Activated T-helper 2 cell treated with anti-CD3 and anti-CD28 coated beads, Interferon-gamma antibody, Interleukin-2, Interleukin-4, amounts not matched to agents 10 μg/mL and 5 μg/mL and 100 μg/mL, durations not matched to agents 14 hours and 24 hours and 36 hours (primary cell): ENCODE measurements at places on chromosomes 2 and 18.

DNA sequence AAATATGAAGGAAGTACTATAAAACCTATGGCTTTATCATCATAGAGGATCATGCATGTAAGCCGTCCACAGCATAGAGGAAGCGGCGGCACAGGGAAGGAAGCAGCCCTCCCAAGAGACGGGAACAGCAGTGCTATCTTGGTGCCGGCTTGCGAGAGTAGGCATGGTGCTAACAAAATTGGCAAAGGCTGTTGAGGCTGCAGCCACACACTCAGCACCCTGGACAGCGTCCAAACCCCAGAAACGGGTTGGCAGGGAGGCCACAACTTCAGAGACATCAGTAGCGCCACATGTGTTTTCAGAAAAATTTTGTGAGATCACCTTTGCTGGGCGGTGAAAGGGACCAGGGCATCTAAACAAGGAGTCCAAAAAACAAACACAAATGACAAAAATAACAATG, 37.7 kb downstream of the NETO1 start:
- H3K4me3 ChIP-seq, result no peak overlapping the region
- H3K4me1 ChIP-seq, result peaks cover 1% of the 10 kb centered on the region
- no peaks in the 10 kb centered on the region for H3K27me3 ChIP-seq
- no peak overlapping the region for H3K27ac ChIP-seq
- DNase-seq, result no peak
- no peaks in the 10 kb centered on the region for H3K36me3 ChIP-seq

GRCh38 chr2:127208313-127208712, 11.8 kb downstream of the CYP27C1 start:
- no peak for DNase-seq
- no peak overlapping the region for H3K27ac ChIP-seq
- no peaks in the 10 kb centered on the region for H3K36me3 ChIP-seq

GRCh38 chr18:67893916-67894315, 377.4 kb upstream of the DSEL start:
- no peak for DNase-seq
- no peaks in the 10 kb centered on the region for H3K36me3 ChIP-seq
- no peaks in the 10 kb centered on the region for H3K27me3 ChIP-seq
- no peak overlapping the region for H3K4me3 ChIP-seq

- H3K4me3 ChIP-seq, result no peak overlapping the region
- H3K4me1 ChIP-seq, result peaks cover 17% of the 10 kb centered on the region
- no peaks in the 10 kb centered on the region for H3K27me3 ChIP-seq
- no peak for DNase-seq
- peaks cover 54% of the 10 kb centered on the region for H3K36me3 ChIP-seq
- H3K27ac ChIP-seq, result no peak overlapping the region
Observed at GRCh38 chr2:223901854-223902253, 43.3 kb downstream of the WDFY1 start.

- H3K36me3 ChIP-seq, result no peaks in the 10 kb centered on the region
- no peaks in the 10 kb centered on the region for H3K27me3 ChIP-seq
- DNase-seq, result no peak
- H3K4me3 ChIP-seq, result no peak overlapping the region
- no peaks in the 10 kb centered on the region for H3K4me1 ChIP-seq
Observed at GRCh38 chr18:4293337-4293736, 161.8 kb downstream of the DLGAP1 start.

DNA sequence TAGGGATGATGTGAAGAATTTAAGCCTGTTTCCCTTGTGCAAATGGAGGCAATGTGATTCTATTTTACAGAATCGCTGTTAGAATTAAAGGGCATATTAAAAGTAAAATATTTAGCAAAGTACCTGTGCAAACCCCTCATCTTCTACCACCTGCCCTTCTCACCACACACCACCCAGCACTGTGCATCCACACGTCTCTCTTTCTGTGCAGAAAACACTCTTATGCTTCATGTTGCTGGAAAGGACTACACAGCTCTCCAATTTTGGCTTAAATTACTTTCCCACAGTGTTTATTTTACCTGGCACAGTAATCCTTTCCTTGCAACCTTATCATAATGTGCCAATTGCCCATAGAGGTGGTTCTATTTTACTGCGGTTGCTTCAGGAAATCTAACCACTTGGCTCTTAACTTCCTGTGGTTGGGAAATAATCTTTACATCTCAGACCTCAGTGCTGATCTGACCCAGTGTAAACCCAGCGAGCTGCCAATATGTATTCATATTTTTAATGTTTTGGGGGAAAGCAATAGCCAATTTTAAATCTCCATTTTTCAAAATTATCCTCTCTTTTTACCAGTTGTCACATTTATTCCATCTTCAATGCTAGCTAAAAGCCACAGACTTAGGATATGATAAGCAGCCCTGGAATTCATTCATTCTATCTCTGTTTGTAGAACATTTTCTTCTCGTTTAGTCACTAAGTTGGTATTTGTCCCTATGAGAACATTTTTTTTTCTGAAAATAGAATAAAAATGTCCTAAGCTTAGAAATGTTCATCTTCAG, 250.9 kb downstream of the DSEL start:
- no peaks in the 10 kb centered on the region for H3K36me3 ChIP-seq
- H3K4me3 ChIP-seq, result peak overlapping the region; percentile 23
- H3K4me1 ChIP-seq, result peaks cover 42% of the 10 kb centered on the region
- H3K27me3 ChIP-seq, result peaks cover 13% of the 10 kb centered on the region
- DNase-seq, result no peak

- H3K27me3 ChIP-seq, result peaks cover 4% of the 10 kb centered on the region
- no peak overlapping the region for H3K27ac ChIP-seq
- no peaks in the 10 kb centered on the region for H3K36me3 ChIP-seq
- peaks cover 29% of the 10 kb centered on the region for H3K4me1 ChIP-seq
Observed at GRCh38 chr2:159916511-159916910, 118.5 kb upstream of the CD302 start.

GRCh38 chr2:241842620-241843211, 16.0 kb downstream of the PDCD1 start:
- H3K36me3 ChIP-seq, result peaks cover 14% of the 10 kb centered on the region
- peak overlapping the region; percentile 71 for H3K4me3 ChIP-seq
- DNase-seq, result peak; percentile 52

GRCh38 chr18:56789004-56789888, 138.1 kb downstream of the WDR7 start:
- no peaks in the 10 kb centered on the region for H3K4me1 ChIP-seq
- H3K4me3 ChIP-seq, result no peak overlapping the region
- DNase-seq, result no peak
- peaks cover 11% of the 10 kb centered on the region for H3K36me3 ChIP-seq
- no peak overlapping the region for H3K27ac ChIP-seq
- H3K27me3 ChIP-seq, result no peaks in the 10 kb centered on the region

DNA sequence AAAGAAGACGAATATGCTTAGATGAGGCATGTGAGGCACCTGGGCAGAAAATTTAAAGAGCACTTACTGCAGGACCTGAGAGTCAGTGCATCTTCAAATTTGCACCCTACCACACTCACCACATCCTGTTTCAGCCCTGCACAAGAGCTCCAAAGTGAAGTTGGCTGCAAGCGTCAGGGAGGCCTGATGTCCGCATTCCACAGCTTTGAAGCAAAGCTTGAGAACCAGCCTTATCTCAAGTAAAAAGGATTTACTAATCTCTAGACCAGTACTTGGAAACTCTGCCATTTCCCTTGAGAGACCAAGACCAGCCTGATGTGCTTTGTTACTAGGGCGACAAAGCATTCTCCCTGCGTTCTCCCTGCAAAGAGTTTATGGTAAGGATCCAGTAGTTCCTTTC, 3.4 kb upstream of the ASNSD1 start:
- H3K4me3 ChIP-seq, result no peak overlapping the region
- no peaks in the 10 kb centered on the region for H3K27me3 ChIP-seq
- no peaks in the 10 kb centered on the region for H3K36me3 ChIP-seq
- DNase-seq, result peak; percentile 65
- peak overlapping the region; percentile 71 for H3K27ac ChIP-seq

DNA sequence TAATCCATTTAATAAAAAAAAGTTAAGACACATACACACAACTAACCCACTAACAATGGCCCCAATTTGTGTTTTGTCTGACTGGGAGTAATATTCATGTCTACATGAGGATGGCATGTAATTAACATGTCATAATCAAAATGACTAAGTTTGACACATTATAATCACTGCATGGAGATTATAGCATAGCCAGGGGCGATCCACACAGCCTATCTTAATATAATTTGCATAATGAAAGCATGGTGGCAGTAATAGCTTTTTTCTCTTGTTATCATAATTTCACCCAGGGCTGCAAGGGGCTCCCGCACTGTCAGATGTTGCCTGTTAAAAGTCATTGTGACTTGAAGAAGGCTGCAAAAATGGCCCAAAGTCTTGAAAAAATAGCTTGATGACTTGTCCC, 243.7 kb downstream of the SMAD2 start:
- no peak overlapping the region for H3K27ac ChIP-seq
- no peak overlapping the region for H3K4me3 ChIP-seq
- no peak for DNase-seq
- peaks cover 3% of the 10 kb centered on the region for H3K27me3 ChIP-seq
- H3K36me3 ChIP-seq, result no peaks in the 10 kb centered on the region
- no peaks in the 10 kb centered on the region for H3K4me1 ChIP-seq

GRCh38 chr2:102755284-102755683, 6.5 kb upstream of the TMEM182 start:
- no peak overlapping the region for H3K4me3 ChIP-seq
- H3K4me1 ChIP-seq, result no peaks in the 10 kb centered on the region
- no peak for DNase-seq
- no peaks in the 10 kb centered on the region for H3K36me3 ChIP-seq

DNA sequence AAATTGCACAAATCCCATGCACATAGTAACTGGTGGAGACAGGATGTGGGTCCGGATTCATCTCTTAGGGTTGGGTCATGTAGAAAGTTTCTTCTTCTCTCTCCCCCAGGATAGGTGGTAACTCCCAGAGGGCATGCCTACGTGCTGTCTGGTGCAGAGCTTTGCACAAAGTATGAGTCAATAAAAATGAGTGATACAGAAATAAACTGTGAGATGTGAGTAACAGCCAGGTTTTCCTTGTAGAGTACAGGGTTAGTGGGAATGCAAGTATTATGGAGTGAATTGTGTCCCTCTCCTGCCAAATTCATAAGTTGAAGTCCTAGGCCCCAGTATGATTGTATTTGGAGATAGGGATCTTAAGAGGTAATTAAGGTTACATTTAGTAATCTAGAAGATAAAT, 289.4 kb downstream of the ALK start:
- peaks cover 6% of the 10 kb centered on the region for H3K27me3 ChIP-seq
- DNase-seq, result no peak
- no peaks in the 10 kb centered on the region for H3K4me1 ChIP-seq

DNA sequence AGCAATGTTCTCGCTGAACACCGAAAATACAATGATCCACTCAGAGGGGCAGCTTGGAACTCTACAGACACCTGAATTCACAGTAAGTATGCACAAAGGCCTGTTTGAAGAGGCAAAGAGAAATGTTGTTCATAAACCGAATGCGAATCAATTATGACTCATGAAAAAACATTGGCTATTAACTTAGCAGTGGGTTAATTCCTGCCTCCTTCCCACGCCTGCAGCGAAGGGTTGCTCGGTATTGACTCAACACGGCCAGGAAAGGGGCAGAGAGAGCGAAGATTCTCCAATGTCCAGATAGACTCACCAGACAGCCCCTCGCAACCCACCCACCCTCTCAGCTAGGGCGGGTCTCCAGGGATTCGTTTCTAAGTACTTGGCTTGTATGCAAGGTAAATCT, 9.4 kb downstream of the CRACDL start:
- H3K27ac ChIP-seq, result no peak overlapping the region
- DNase-seq, result no peak
- H3K4me1 ChIP-seq, result no peaks in the 10 kb centered on the region
- no peaks in the 10 kb centered on the region for H3K36me3 ChIP-seq
- H3K4me3 ChIP-seq, result no peak overlapping the region

DNA sequence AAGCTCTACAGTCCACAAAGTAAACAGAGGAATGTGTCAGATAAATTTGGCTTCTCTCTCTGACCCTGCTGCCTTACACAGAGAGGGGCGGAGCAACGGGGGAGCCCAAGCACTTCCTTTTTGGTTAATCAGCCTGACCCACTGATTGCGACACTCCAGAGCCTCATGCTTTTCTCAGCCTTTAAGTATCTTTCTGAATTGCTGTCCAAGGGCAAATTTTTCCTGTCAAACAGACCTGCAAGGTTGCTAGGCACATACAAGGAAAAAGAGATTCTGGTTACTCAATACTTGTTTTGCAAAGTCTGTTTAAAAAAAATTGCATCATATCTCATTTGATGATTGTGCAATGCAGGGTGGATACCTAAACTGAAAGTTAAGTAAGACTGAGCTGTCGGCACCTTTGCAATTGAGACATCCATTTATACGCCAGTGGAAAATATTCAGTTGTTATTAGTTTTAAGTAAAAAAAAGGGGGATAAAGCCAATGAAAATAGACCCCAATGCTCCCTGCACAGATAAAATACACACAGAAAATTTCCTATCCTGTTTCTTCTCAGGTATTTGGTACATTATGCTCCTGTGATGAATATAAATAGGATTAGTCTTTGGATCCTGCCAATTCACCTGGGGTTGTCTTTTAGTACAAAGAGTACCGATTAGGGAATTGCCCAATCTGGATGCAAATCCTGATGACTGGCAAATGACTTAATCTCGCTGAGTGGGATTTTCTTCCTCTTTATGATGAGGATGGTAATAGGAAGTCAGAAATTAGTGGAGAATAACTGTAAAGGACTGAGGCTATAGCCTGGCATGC, 260.2 kb upstream of the TRIB2 start:
- peak overlapping the region; percentile 61 for H3K4me3 ChIP-seq
- peak; percentile 54 for DNase-seq
- H3K27ac ChIP-seq, result peak overlapping the region; percentile 74

GRCh38 chr2:1731963-1732768, 12.1 kb downstream of the PXDN start:
- no peak overlapping the region for H3K27ac ChIP-seq
- H3K4me1 ChIP-seq, result no peaks in the 10 kb centered on the region
- no peaks in the 10 kb centered on the region for H3K27me3 ChIP-seq
- DNase-seq, result no peak
- H3K4me3 ChIP-seq, result no peak overlapping the region
- H3K36me3 ChIP-seq, result no peaks in the 10 kb centered on the region

DNA sequence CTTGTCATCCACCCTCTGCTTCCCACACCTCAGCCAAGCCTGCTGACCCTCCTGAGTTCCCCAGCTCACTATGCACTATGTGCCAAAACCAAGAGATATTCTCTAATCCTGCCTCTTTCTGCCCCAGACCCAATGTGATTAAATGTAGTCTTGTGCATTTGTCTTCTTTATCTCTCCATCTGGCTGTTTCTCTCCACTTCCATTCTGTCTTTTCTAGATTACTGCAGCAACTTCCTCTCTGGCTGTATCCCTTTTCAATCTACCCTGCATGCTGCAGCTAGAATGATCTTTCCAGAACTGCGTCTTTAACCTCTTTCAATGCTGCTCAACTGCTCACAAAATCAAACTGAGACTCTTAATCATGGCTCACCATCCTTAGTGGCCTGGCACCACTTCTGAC, 164.1 kb downstream of the GALNT14 start:
- H3K36me3 ChIP-seq, result no peaks in the 10 kb centered on the region
- no peak overlapping the region for H3K4me3 ChIP-seq
- no peak overlapping the region for H3K27ac ChIP-seq
- DNase-seq, result no peak
- no peaks in the 10 kb centered on the region for H3K4me1 ChIP-seq

- DNase-seq, result no peak
- H3K27ac ChIP-seq, result no peak overlapping the region
Observed at GRCh38 chr2:71944183-71944550, 203.5 kb downstream of the CYP26B1 start.
